Stimulated activated CD8-positive, alpha-beta memory T cell treated with anti-CD3 and anti-CD28 coated beads, Interleukin-4, amount 100 ng/mL, for 4 hours (primary cell): ENCODE measurements at places on chromosomes 5 and 9.

DNA sequence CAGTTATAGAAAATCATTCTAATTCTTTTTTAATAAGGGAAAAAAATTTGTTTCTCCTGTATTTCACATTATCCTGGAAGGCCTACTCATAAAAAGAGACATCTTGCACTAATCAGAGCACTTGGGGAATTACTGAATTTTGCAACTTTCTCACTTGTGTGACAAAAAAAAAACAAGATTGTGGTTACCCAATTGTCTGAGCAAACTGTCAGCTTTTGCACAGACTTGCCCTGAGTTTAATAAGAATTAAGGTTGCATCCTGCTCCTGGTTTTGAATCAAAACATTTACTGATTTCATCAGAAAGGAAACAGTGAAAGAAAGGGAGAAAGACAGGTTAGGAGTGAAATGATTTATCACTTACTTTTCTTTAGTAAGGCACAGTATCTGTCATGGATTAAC is 10.6 kb upstream of the SH3RF2 start:
- no peak for DNase-seq

GRCh38 chr5:116905885-116906284 is 331.3 kb upstream of the SEMA6A start:
- no peak for DNase-seq

DNA sequence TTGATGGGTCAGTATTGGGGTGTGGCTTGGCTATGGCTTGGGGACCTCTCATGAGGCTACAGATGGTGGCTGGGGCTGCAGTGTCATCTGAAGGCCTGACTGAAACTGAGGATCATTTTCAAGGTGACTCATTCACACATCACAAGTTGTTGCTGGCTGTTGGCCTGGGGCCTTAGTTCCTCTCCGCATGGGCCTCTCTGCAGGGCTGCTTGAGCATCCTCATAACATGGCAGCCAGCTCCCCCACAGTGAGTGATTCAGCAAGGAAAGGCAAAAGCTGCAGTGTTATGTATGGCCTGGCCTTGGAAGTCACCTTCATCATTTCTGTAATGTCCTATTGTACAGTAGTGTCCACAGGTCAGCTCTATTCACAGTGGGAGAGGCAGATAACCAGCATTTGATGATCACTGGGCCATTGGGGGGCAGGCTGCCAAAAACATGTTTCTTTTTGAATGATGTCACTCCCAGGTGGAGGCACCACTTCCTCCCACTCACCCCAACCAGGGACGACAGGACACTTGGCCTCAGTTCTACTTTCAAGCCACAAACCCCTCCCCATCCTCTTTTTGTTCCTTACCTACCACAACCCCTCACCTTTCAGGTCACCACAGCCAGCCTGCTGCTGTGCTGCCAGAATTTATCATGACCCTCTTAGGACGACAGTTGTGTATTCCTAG is 14.4 kb downstream of the FGD3 start:
- DNase-seq, result no peak

DNA sequence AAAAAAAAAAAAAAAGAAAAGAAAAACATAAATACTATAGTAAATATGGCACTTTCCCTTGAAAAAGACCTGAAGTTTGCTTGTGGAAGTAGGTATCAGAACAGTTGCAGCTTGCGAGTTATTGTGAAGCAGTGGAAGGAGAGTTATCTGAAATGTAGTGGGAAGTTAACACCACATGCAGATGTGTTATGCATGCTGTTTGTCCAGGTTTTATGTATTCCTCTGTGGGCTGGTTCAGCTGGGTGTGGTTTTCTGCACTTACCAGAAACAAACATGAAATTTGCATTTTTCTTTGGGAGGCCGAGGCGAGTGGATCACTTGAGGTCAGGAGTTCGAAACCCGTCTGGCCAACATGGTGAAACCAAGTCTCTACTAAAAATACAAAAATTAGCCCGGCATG is 42.1 kb upstream of the CTNNA1 start:
- no peak for DNase-seq

- DNase-seq, result no peak
Observed at GRCh38 chr9:117929868-117930267, 225.7 kb downstream of the TLR4 start.

- DNase-seq, result no peak
Observed at GRCh38 chr9:18893491-18893890, 139.5 kb downstream of the SAXO1 start.

GRCh38 chr9:134324359-134325095 is 1.7 kb upstream of the RXRA start:
- no peak for DNase-seq

DNA sequence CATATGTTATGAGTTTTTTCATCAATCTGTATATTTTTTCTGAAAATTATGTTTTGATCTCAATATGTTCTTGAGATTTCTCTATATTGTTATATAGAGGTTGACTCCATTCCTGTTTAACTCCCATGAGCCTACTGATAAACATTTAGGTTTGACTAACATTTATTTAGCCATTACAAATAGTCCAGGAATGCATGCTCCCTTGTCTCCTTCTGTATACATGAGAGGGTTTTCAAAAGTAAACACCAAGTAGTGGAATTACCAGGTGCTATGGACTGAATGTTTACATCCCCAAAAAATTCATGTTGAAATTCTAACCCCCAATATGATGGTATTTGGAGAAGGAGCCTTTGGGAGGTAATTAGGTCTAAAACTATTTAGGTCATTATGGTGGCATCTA is 3.5 kb upstream of the OR5C1 start:
- DNase-seq, result no peak

- DNase-seq, result no peak
Observed at GRCh38 chr5:2241842-2242241, 359.1 kb upstream of the IRX4 start.

DNA sequence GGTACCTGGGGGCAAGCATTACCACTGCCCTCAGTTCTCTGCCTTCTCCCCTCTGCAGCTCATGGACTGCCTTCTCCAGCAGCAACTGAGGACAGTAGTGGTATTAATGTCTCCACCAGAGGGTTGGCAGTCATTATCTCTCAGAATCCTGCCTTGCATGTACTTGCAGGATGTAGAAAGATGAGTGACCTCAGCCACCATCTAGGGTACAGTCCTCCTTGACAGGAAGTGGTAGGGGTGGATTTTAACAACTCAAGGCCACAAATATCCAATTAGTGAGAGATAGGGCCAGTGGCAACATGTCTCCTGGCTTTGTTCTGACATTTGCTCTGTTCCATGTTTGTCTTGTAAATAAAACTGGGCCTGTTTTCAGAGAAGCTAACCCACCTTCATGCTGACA is 47.2 kb downstream of the F2R start:
- no peak for DNase-seq

GRCh38 chr9:14198841-14199455 is 115.0 kb downstream of the NFIB start:
- DNase-seq, result no peak

DNA sequence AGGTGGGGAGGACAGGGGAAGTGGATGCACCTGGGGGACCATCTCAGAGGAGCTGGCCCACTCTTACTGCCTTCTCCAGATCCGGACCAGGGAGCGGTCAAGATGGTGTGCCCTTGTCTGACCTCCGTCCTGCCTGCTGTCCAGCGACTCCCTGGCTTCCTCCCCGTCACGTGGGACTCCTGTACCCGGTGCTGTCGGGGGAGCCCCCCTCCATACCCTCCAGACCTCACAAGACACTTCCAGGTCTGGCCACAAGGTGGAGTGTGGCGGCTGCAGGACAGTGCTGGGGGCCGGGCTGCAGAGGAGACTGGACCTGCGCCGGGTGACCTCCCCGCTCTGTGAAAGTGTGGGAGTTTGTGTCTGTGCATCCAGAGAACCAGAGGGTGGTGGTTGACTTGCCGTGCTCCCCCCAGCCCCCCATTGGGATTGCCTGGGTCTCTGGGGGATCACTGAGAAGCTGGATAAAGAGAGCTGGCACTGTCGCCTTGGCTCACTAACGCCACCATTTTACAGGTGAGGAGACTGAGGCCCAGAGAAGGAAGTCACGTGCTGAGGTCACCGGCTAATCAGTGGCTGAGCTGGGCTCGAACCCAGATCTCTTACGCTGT is 1.9 kb upstream of the CRB2 start:
- DNase-seq, result peak; percentile 12

GRCh38 chr5:1665803-1666202 is 133.8 kb downstream of the MRPL36 start:
- DNase-seq, result no peak

- no peak for DNase-seq
Observed at GRCh38 chr5:154197801-154198491, 7.4 kb downstream of the GALNT10 start.

DNA sequence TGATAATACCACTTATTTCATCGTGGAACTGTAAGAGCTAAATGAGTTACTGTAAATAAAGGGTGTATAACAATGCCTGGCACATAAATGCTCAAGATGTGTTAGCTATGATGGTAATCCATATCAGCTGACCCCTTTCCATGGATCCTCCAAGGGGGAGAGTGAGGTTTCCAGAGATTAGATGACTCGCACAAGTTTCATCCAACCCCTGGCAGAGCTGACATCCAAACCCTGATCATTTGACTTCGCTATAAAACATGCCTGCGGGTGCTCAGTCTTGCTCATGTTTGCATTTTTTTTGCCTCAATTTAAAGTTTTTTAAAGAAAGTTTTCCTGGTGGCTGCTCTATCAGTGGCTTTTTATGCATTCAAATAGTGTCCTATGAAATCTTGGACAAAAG is 145.7 kb upstream of the SMIM23 start:
- DNase-seq, result no peak

DNA sequence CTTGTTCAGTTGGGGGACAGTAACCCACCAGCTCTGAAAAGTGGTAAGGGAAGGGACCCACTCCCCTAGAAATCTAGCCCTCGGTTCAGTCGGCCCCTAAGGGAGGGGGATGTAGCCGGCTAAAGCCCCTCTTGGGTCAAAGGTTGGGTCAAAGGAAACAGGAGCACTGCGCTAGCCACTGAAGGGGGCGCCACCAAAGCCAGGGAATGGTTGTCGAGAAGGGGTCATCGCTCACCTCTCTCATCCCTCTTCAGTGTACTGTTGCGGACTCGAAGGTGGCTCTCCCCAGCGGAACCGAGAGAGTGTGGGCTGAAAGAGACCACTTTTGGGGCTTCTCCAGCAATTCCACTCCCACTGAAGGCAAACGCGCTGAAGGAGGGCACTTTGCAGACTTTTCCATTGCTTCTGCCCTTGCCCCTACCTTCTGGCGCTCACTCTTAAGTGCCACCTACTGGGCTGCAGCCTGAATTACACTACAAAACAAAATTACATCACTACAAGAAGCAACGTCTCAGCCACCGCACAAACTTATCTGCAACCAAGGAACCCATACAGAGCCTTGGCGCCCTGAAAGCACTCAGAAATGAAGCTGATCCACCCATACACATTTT is 396.9 kb downstream of the PDE4D start:
- DNase-seq, result no peak

DNA sequence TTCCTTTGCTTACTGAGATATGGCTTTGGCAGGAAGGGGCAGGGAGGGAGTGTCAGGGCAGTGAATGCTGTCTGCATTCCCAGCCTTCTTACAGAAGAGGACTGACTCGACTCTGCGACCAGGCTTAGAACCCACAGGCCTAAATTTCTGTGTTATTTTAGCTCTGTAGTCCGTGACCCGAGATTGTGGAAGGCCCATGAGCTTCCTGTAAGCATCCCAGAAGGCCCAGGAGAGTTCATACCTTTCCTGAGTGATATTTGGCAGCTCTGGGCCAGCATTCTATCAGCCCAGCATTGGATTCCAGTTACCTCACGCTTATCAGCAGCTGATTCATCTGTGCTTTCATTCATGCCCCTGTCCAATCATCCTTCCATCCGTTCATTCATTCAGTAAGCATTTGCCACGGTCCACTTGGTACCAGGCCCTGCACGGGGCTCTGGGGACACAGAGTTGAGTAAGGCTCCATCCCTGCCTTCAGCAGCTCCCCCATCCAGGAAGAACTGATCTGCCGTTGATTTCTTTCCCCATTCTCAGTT is 28.2 kb upstream of the RPL26L1 start:
- DNase-seq, result no peak

- no peak for DNase-seq
Observed at GRCh38 chr5:171418982-171419687, at the start of gene FGF18. Gene FGF18, plus strand, starts transcription at chr5:171419647. Its CDS starts 553 bp downstream, at chr5:171420200.

- no peak for DNase-seq
Observed at GRCh38 chr9:136849960-136850865, 1.0 kb downstream of the PHPT1 start.

DNA sequence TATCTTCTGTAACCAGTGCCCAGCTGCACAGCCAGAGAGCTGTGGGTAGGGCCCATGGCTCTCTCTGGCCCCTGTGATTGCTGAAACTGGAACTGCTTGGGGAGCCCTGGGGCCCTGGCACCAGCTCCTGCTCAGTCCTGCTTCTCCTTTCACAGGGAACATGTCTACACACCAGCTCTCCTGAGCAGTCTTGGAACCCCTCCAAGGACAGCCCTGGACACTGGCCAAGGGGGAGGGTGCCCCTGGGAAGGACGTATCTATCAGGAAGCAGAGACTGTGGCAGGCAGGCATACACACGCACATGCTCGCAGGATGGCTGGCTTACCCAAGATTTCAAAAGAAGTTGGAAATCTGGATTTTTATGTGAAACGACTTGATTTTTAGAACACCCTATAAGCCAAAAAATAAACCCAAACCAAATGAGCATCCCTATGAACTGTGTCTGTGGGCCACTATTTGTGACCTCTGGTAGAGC is 8.8 kb upstream of the TRAF1 start:
- DNase-seq, result no peak

GRCh38 chr5:41094871-41095270 is 23.7 kb upstream of the MROH2B start:
- no peak for DNase-seq

- peak; percentile 1 for DNase-seq
Observed at GRCh38 chr5:35003018-35003957, 44.5 kb downstream of the AGXT2 start.

GRCh38 chr9:25681266-25681665 is 3.0 kb upstream of the TUSC1 start:
- DNase-seq, result no peak

DNA sequence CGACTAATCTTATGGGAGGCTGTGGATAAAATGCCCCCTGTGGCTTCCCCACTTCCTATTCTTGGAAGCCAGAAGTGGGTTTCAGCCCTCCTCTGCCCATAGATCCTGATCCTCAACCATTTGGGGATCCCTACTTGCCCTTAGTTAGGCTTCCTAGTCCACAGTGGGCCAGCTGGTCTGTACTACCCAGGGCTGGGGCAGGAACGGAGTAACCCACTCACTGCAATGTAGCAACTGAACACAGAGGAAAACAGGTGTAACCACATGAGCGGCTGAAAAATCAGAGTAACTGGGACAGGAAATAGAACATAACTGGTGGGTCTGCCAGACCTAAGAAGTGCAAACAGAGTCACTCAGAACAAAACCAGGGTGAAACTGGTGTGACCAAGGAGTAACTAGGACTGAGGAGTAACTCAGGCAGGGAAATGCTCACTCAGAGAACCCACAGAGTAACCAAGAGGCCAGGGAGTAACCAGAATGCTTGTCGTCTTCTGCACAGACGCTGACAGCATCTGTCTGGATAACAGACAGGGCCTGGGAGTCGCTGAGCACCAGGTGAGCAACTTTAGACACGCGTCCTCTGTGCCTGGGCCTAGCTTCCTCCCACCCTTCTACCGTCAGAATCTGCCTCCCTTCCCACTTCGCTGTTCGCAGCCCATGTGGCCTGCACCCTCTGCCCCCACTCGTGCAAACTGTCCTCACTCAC is 1.0 kb downstream of the AQP3 start:
- DNase-seq, result no peak
